ENCODE measurements at places on chromosomes 7 and 10.

DNA sequence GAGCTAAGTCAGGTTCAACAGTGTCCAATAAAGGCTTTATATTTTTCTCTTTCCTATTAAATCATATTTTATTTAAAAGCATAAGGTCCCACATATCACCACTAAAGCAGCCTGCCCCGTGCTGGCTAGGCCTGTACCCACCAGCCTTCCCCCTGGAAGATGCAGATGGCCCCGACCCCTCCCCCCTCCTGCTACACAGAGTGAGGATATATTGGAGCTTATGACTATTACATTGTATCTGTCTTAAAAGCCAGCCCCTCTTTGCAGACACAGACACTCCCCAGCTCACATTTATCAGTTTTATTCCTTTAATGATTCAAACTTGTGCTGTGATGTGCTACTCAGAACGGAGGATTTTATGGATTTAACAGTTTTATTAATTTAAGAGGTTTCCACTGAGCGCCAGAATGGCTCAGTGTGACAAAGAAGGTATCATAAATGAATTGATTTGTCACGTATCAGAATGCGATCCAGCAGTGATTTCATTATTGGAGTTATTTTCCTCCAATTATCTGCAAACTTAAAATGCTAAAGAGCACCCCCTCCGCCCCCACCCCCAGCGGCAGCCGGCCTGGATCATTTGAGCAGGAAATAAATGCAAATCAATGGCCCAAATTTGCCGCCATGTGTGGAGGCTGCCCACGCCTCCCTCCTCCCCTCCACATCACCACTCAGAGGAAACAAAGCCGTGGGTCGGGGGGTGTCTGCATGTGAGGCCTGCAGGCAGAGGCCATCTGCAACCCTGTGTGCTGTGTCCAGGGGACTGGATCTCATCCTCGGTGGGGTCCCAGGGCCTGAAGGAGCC, 72.6 kb upstream of the ZMIZ1 start:
- no peak for DNase-seq

- no peak for DNase-seq
These were observed 23.9 kb downstream of the OPALIN start for GRCh38 chr10:96334616-96335526.

DNA sequence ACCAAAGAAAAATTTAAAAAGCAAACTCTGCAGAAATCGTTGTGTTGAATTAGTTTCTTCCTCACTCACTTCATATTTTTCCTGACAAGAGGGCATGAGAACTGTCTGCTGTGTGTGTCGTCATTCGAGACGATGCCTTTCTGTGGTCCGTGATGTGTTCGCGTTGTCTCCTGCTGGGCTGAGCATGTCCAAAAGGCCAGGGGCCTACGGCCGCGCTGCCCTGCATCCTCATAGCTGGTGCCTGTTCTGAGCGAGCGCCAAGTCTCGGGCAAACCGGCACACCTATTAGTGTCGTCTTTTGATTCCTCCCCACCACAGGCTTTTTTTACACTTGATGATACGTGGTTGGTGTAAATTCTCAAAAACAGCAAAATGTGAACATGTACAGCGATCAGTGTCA, 27.4 kb downstream of the WDR37 start:
- DNase-seq = no peak

DNA sequence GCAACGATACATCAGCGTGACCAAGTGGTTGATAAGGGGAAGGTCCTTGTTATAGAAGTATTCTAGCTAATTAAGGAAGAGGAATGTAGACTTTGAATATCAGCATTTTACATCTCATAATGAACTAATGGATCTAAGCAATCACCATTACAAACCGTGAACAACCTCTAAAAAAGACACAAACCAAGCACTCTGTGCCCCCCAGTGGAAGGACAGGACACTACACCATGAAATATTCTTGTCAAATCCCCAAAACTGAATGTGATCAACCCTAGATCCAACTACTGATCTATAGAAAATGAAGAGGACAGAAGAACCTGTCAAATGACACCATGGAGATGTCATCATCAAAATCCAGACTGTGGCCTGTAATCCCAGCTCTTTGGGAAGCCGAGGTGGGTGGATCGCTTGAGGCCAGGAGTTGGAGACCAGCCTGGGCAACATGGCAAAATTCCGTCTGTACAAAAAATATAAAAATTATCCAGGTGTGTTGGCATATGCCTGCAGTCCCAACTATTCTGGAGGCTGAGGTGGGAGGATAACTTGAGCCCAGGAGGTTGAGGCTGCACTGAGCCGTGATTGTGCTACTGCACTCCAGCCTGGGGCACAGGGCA, 111.3 kb upstream of the CARD11 start:
- DNase-seq = peak; percentile 69

DNA sequence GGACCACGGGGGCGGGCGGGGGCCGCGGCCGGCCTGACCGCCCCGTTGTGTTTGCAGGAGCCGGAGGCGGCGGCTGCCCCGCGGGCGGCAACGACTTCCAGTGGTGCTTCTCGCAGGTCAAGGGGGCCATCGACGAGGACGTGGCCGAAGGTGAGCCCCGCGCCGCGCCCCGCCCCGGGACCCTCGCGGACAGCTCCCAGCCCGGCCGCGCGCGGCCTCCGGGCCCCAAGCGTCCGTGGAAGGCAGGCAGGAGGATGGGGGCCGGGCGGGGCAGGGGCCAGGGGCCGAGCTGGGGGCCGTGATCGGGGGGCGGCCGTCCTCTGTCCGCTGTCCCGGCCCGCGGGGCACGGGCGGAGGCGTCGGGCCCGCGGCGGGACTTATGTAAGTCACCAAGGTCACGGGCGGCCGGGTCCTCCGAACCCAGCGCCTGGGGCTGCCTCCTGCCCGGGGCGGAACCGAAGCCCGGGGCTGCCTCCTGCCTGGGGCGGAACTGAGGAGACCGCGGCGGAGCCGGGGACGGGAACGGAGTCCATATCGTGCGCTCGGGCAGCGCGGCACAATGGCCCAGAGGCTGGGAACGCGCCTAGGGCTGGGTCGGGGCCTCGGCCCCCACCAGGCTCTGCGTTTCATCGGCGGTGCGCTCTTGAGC, 497 bp downstream of the PPP2R2D start:
- DNase-seq = peak; percentile 35

- no peak for DNase-seq
These were observed 495.1 kb upstream of the POT1 start for GRCh38 chr7:125424721-125425120.

- no peak for DNase-seq
These were observed 118.1 kb downstream of the SRI start for GRCh38 chr7:88101769-88102168.

GRCh38 chr10:5079836-5080235, 14.4 kb upstream of the AKR1C3 start:
- no peak for DNase-seq

GRCh38 chr7:132280335-132280734, 295.9 kb downstream of the PLXNA4 start:
- DNase-seq = no peak

Measured in activated gamma-delta T cell treated with Interleukin-2 at 50 U/mL for 16 hours (primary cell).